Adrenal gland (tissue), 19 donors: ENCODE measurements at places on chromosomes 5 and 9. TPM values are rescaled to one million over a fixed set of nuclear protein-coding genes. Genes with fewer than 3 reads are reported as not detected.

The SH2D3C gene
- total RNA-seq = 4.4 TPM

The GABRA1 gene
- not detected for total RNA-seq

The ANAPC2 gene
- total RNA-seq = 70.1 TPM

The GRXCR2 gene
- total RNA-seq = not detected

The FCN2 gene
- 87.0 TPM for total RNA-seq

The BTNL9 gene
- 20.3 TPM for total RNA-seq

The TERT gene
- total RNA-seq = not detected

The MEIKIN gene
- not detected for total RNA-seq

The SMIM3 gene
- 29.5 TPM for total RNA-seq

The RANBP6 gene
- total RNA-seq = 18.7 TPM

The OBP2B gene
- total RNA-seq = not detected

The PCA3 gene
- total RNA-seq = 0.07 TPM

The TRIM7 gene
- total RNA-seq = 4.5 TPM

The ACOT12 gene
- not detected for total RNA-seq

- DNase-seq = no peak
These were observed 428.8 kb upstream of the CLINT1 start for GRCh38 chr5:158287643-158288271.

DNA sequence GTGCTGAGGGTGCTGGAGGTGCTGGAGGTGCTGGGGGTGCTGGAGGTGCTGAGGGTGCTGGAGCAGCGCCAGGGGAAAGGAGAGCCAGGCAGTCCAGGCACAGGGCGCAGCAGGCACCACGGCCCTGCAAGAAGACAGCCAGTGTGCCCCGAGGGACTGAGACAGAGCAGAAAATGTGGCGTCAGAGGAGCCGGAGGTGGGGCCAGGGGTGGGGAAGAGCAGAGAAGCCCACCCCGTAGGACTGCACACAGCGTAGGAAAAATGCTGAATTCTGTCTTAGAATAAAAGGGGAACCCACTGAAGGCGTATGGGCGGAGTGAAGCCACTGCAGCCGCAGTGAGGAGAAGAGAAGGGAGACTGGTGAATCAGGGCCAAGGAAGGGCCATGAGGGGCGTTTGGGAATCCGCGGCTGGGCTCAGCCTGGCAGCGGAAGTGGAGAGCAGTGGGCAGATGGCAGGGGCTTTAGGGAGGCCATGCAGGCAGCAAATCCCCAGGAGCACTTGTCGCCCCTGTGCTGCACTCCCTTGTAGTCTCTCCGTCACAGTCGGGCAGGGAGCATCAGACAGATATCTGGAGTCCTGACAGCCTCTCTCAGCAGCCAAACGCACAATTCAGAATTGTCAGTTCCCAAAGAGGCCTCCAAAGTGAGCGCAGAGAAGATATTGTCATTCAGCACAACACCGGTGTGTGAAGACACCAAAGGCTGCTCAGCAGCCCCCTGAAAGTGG is 35.9 kb upstream of the LECT2 start:
- DNase-seq = no peak

DNA sequence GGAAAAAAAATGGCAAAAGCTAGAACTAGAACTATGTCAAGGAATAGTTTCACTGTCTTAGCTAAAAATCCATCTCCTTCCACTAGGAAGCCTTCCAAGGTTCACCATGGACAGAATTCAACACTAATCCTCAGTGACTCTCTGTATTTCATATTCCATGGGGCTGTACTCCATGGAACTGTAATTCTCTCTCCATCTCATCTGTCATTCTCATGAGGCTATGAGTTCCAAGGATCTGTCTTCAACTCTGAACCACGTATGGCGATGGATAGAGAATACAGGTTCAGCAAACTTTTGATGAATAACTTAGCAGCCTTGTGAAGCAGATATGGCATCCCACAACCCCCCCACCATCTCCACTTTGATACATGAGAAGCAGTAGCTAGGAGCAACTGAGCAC is 184.0 kb downstream of the SPOCK1 start:
- no peak for DNase-seq

GRCh38 chr5:75335952-75336614 is 937 bp upstream of the HMGCR start:
- no peak for DNase-seq

GRCh38 chr5:139492700-139493192 is 10.2 kb upstream of the STING1 start:
- DNase-seq = peak; percentile 71

GRCh38 chr5:10699987-10700386 is 61.0 kb downstream of the DAP start:
- DNase-seq = no peak

GRCh38 chr5:150785950-150786349 is 7.4 kb downstream of the SMIM3 start:
- DNase-seq = no peak

DNA sequence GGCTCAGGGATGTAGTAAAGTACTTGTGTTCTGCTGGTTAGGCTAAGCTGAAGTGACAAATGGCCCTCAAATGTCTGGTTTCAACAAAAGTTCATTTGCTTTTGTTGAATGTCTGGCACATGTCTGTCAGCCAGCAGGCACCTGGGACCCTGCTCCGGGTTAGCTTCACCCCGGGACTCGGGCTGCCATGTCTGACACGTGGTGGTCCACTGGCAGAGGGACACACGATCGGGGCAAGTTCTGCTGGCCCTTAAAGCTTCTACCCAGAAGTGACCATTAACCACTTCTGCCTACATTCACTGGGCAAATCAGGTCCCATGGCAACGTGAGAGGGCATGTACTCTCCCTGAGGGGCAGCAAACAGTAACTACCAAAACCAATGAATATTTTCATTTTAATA is 23.8 kb downstream of the POLR1E start:
- DNase-seq = no peak

DNA sequence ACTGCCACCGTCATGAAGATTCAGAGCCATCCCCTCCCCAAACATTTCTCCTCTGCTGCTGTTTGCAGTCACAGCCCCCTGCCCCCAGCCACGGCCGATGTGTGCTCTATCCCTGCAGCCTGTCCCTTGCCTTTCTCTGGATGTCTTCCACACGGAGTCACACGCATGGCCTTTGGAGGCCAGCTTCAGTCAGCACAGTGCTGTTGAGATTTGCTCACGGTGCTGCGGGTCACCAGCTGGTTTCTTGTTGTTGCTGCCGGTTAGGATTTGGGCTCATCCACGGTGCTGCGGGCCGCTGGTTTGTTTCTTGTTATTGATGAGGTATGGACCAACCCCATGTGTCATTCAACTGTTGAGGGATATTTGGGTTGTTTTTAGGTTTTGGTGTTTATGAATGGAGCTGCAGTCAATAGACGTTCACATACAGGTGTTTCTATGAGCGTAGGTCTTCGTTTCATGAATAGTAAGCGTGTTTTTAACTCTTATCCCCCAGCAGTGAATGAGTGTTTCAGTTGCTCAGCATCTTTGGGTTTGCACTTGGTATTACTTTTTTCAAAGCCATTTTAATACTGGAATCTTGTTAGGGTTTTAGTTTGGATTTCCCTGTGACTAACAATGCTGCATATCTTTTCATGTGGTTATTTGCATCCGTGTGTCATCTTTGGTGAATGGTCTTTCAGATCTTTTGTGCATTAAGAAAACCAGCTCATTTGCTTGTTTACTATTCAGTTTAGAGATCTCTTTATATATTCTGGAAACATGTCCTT is 57.6 kb downstream of the AHRR start:
- DNase-seq = no peak

- no peak for DNase-seq
These were observed 55.2 kb upstream of the FYB1 start for GRCh38 chr5:39274398-39275085.

- DNase-seq = peak; percentile 77
These were observed 45.8 kb downstream of the KIAA1958 start for GRCh38 chr9:112532427-112532826.

- no peak for DNase-seq
These were observed 1826.2 kb upstream of the CDH6 start for GRCh38 chr5:29367176-29367833.

- no peak for DNase-seq
These were observed 14.9 kb upstream of the TMEM252 start for GRCh38 chr9:68555437-68556150.

GRCh38 chr5:78533356-78533755 is 115.2 kb downstream of the LHFPL2 start:
- no peak for DNase-seq

DNA sequence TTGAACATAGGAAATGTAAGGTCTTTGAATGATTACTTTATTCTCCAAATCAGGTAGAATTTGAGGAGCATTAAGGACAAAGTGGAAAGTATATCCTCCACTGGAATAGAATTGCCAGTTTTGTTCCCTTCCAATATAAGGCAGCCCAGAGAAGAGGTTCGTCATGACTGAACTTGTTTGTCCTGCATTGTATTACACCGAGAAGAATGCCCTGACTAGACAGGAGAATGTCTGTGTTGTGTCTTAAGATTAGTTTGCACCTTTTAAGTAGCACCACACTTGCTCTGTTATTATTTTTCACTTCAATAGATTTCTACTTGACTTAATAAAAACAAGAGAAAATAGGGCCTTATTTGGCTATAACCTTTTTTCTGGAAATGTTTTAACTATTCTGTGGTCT is 586.2 kb upstream of the PTGER4 start:
- no peak for DNase-seq

- no peak for DNase-seq
These were observed 16.8 kb downstream of the NCS1 start for GRCh38 chr9:130188860-130189481.

- DNase-seq = no peak
These were observed 2.5 kb downstream of the SREK1IP1 start for GRCh38 chr5:64765804-64766504.

GRCh38 chr9:127154003-127154389 is 31.6 kb upstream of the ANGPTL2 start:
- DNase-seq = no peak

- DNase-seq = no peak
These were observed 96.5 kb downstream of the DAPK1 start for GRCh38 chr9:87594194-87594593.

DNA sequence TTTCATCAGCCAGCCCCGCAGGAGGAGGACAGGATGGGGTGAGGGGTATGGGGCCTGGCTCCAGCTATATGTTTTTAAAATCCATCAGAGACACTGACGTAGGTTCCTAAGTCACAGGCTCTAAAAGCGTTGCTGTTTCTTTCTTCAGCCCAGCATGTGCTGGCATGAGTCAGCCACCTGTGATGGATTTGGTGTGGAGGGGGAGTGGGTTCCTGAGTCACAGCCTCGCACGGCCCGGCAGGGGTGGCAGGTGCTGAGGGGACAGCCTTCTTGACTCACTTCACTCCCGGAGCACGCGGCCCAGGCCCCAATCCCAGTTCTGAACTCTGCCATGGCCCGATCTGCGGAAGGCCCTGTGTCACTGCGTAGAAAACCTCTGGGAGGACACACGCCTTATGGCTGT is 38.8 kb upstream of the RPL26L1 start:
- peak; percentile 94 for DNase-seq

- no peak for DNase-seq
These were observed 27.1 kb downstream of the RASGRF2 start for GRCh38 chr5:80987078-80987766.

DNA sequence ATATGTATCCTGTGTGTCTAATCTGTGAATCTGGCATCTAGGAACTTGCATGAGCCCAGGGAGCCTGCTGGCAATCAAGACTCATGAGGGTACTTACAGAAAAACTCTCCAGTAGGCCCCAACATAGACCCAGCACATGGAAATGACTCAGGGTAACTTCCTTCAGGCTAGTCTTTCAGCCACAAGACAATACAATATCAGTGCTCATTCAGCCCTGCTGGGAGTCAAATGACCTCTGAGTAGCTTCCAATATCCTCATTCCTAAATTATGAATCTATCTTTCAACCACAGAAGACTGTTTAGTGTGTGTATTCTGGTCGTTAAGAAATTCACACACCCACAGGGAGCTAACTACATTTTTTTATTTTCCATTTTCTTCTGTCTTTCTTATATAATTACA is 1273.0 kb downstream of the EFNA5 start:
- DNase-seq = no peak

GRCh38 chr5:168528521-168529373 is at the start of gene FBLL1:
FBLL1 (plus strand) TSS chr5:168529305; CDS start chr5:168529505, 200 bp downstream.
- peak; percentile 57 for DNase-seq

DNA sequence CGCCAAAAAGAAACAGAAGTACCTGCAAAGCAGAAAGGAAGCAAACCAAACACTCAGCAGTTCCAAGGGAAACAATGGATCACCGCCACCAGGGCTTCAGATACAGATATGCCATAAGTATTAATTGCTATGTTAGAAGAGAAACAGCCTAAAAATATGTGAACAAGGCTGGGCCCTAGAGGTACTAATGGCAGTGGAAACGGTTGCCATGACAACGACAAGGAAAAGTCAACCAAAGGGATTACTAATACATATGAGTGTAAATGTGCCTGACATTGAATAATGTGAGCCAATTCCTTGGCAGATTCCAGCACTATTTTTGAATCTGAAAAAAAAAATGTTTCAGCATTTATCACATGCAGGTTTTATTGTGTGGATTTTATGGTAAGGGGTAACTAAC is 75.0 kb downstream of the CAVIN4 start:
- no peak for DNase-seq

- DNase-seq = no peak
These were observed 27.3 kb downstream of the ANP32B start for GRCh38 chr9:98010445-98010844.

- no peak for DNase-seq
These were observed 29.3 kb downstream of the PPIC start for GRCh38 chr5:123007182-123007581.

DNA sequence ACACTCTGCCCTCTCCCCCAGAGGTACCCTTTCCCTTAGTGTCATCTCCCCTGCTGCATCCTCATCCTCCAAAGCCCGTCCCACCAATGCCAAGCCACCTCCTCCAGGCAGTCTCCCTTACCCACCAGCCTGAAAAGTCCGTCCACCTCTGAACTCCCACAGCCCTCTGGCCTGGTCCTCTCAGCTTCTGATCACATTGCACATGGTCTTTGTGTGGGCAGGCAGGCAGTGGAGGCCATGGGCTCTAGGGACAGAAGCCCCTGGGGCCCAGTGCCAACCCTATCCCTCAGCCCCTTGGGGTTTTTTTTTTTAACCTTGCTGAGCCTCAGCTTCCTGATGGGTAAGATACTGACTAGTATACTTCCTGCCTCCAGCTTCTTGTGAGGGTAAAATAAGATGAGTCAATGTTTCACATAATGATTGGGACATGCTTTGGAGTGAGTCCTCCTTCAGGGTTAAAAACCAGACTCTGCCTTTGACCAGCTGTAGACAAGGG is 19.4 kb downstream of the CSF1R start:
- DNase-seq = no peak
